ENCODE measurements at places on chromosomes 5 and 9.

DNA sequence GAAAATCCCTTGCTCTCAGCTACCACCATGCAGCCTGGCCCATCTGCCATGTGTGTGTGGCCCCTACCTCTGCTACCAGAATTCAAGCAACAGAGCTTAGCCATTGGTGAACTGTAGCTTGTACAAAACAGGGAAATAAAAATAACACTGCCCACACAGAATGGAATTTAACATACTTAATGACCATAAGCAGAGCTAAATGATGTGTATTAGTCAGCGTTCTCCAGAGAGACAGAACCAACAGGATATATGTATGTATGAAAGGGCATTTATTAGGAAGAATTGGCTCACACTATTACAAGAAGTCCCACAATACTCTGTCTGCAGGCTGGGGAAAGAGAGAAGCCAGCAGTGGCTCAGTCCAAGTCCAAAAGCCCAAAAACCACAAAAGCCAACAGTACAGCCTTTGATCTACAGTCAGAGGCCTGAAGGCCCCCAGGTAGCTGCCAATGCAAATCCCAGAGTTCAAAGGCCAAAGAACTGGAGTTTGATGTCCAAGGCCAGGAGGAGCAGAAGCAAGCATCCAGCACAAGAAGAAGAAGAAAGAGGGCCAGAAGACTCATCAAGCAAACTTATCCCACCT lies 318.8 kb downstream of the DNAH5 start:
- H3K4me3 ChIP-seq = no peak overlapping the region
- no peaks in the 10 kb centered on the region for H3K36me3 ChIP-seq
- H3K27ac ChIP-seq = no peak overlapping the region

- H3K27ac ChIP-seq = no peak overlapping the region
- H3K27me3 ChIP-seq = no peaks in the 10 kb centered on the region
- DNase-seq = no peak
- H3K36me3 ChIP-seq = no peaks in the 10 kb centered on the region
Measured at GRCh38 chr5:78232163-78232562, 62.3 kb downstream of the AP3B1 start.

DNA sequence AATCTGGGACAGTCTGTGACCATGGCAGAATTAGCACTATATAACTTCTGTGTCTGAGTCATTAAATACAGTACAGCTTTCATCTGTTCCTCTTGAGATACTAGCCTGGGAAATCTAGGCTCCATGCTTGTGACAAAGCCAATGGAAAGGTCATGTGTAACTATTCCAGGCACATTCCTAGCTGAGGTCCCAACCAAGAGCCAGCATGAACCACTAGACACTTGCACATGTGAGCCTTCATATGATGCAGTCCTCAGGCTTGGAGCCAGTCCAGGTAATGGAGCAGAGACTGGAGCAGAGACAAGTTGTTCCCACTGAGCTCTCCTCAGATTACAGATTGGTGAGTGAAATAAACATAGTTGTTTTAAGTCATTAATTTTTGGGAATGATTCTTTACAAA lies 412.4 kb upstream of the ZNF462 start:
- H3K36me3 ChIP-seq = no peaks in the 10 kb centered on the region
- H3K27ac ChIP-seq = no peak overlapping the region
- DNase-seq = no peak
- no peak overlapping the region for H3K4me3 ChIP-seq
- H3K27me3 ChIP-seq = no peaks in the 10 kb centered on the region

GRCh38 chr9:133700819-133701320 lies 37.3 kb downstream of the SARDH start:
- H3K36me3 ChIP-seq = no peaks in the 10 kb centered on the region
- peaks cover 5% of the 10 kb centered on the region for H3K4me1 ChIP-seq

DNA sequence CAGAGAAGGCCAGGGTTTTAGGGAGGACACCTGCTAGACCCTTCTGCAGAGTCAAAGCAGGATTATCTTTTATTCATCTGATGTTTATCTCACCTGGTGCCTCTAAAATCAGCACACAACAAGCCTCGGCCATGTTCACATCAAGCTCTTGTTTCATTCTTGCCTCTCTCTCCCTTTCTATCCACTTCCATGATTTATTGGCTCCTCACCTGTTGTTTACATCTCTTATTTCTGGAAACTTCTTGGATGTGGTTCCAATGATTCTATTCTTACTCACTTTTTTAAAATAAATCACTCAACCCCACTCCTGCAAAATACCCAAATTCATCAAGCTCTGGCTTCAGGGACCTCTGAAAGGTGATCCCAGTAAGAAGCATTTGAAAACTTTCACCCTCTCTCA lies 407.0 kb upstream of the KLF4 start:
- H3K4me3 ChIP-seq = no peak overlapping the region
- H3K4me1 ChIP-seq = peaks cover 3% of the 10 kb centered on the region
- H3K27me3 ChIP-seq = no peaks in the 10 kb centered on the region

DNA sequence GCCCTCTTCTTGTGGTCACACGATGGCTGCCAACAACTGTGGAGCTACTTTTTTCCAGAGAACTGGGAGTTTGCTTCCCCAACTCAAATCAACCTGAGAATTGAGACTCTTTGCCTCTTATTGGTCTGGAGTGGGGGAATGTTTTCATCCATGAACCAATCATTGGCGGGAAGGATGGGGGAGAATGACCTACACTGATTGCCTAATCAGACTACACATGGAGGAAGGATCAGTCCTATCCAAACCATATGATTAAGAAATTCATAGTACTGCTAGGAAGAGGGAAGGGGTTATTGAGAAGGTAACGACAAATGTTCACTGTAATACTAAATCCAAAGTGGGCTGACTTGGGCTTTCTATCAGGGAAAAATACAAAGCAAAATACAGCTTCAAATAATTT lies 7.9 kb upstream of the KIF2A start:
- no peaks in the 10 kb centered on the region for H3K27me3 ChIP-seq
- no peak for DNase-seq
- H3K4me1 ChIP-seq = no peaks in the 10 kb centered on the region
- H3K36me3 ChIP-seq = no peaks in the 10 kb centered on the region
- no peak overlapping the region for H3K27ac ChIP-seq

DNA sequence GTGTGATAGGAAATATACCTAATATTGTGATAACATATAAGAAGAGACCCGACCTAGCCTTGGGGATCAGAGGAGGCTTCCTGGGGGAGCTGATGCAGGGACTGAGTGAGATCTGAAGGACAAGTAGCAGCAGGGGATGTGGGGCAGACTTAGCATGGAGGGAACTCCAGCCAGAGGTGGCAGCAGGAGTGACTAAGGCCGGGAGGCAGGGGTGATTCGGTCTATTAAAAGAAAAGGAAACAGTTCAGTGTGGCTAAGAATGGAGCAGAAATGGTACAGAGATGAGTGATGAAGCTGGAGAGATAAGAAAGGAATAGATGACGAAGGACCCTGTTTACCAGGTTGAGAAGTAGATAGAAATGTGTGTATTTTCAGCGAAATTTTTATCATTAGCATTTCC lies 408.8 kb downstream of the ENC1 start:
- no peak for DNase-seq
- no peaks in the 10 kb centered on the region for H3K27me3 ChIP-seq
- no peak overlapping the region for H3K4me3 ChIP-seq
- no peaks in the 10 kb centered on the region for H3K4me1 ChIP-seq

GRCh38 chr5:90308787-90309585 lies 100.6 kb downstream of the CETN3 start:
- no peaks in the 10 kb centered on the region for H3K27me3 ChIP-seq
- H3K4me1 ChIP-seq = peaks cover 2% of the 10 kb centered on the region
- H3K4me3 ChIP-seq = no peak overlapping the region
- no peak for DNase-seq

GRCh38 chr9:10548348-10548747 lies 64.5 kb downstream of the PTPRD start:
- H3K4me3 ChIP-seq = no peak overlapping the region
- no peaks in the 10 kb centered on the region for H3K27me3 ChIP-seq
- no peak overlapping the region for H3K27ac ChIP-seq
- no peaks in the 10 kb centered on the region for H3K36me3 ChIP-seq
- DNase-seq = no peak
- no peaks in the 10 kb centered on the region for H3K4me1 ChIP-seq

DNA sequence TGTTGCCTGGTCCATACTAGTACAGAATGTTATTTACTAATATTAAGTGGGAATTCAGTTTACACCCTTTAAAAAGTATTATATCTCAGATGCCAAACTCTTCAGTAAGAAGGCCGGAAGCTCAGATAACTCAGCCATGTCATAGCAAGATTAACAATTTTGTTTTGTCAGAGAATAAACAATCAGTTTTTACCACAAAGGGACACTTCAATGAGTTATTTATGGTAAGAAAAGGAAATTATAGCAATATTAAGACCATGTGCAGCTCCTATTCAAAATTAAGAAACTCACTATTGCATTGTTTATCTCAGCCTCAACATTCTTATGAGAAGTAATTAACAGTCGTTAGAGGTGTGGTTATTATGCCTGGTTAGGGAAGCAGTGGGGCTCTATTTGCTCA lies 13.1 kb upstream of the ARL15 start:
- no peaks in the 10 kb centered on the region for H3K4me1 ChIP-seq
- no peaks in the 10 kb centered on the region for H3K36me3 ChIP-seq
- DNase-seq = no peak
- no peak overlapping the region for H3K4me3 ChIP-seq
- H3K27ac ChIP-seq = no peak overlapping the region

GRCh38 chr9:6639622-6640021 lies 5.9 kb downstream of the GLDC start:
- H3K36me3 ChIP-seq = no peaks in the 10 kb centered on the region
- H3K27me3 ChIP-seq = no peaks in the 10 kb centered on the region
- no peaks in the 10 kb centered on the region for H3K4me1 ChIP-seq
- no peak overlapping the region for H3K4me3 ChIP-seq
- DNase-seq = no peak

- DNase-seq = peak; percentile 52
- H3K4me1 ChIP-seq = no peaks in the 10 kb centered on the region
- H3K27me3 ChIP-seq = no peaks in the 10 kb centered on the region
- no peak within 1 kb of the TSS for H3K27ac ChIP-seq
Measured at GRCh38 chr5:19987612-19988361, at the start of gene CDH18. Gene CDH18, minus strand, starts transcription at chr5:19988200. Its CDS starts 149,214 bp downstream, at chr5:19838986.
